ENCODE measurements at places on chromosomes 3 and 15.

GRCh38 chr3:89851974-89852621 lies 744.7 kb downstream of the EPHA3 start:
- peak; percentile 24 for DNase-seq

- no peak for DNase-seq
Measured at GRCh38 chr15:70351941-70352774, 254.4 kb upstream of the TLE3 start.

DNA sequence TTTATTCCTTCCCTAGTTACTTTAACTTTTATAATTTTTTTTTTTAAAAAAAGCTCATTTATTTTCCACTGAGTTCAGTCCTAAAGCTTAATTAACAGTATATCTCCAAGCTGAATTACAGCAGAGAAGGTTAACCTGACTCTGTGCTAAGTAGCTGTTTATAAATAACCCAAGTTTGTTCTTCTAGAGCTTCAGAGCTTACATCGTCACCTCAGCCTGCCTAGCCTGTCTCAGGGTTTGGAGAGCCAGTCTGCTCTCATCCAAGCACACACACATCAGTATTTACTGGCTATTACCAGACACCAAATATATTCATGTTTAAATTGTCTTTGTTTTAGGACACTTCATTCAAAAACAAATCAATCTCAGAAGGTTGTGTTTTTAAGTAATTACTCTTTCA lies 154.9 kb downstream of the CDIN1 start:
- DNase-seq, result no peak

DNA sequence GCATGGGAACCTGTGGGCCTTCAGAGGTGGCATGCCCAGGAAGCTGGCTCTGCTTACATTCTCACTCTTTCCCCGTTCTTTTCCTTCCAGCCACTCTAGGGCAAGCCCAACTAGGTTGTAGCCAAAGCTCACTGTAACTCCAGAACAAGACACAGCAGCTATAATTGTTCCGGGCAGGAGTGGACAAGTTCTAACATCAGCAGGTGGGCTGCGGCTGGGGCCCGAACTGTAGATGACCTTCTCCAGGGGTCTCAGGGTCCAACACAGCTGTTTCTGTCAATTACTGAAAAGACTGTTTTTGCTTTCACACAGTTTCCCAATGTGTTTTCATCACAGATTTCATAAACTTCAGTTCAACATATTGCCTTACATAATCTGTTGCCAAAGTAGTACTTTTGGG lies 11.5 kb downstream of the RASGRP1 start:
- DNase-seq, result no peak

DNA sequence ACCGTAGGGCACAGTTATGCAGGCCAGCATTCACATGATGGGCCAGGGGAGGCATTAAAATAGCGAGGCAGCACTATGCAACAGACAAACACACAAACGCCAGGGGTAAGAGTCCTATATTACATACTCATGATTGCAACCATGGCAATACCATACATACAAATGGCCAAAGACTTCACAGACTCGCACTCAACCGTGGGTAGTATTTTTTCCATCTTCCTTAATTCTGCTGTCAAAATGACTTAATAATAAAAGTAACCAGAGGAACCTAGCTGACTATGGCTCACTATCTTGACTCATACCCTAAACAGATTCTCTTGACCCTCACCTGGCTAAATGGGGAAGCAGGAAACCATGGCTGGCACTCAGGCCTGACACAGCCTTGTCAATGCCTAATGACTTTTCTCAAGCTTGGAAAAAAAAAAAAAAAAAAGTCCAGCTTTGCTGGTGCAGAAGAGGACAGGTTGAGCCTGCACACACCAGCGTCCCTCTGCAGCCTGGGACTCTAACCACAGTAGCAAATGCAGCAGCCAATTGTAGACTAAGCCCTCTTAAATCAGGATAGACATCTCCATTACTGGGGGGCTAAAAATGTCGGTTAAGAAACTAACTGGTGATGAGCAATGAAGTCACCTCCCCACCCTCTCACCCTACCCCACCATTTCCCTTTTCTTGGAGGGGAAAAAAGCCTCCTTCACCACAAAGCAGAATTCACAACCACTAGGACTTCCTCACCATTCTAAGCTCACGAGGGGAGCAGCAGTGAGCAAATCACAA lies 23.1 kb downstream of the CCDC12 start:
- DNase-seq, result no peak

- DNase-seq, result no peak
Measured at GRCh38 chr3:108127301-108127988, 36.6 kb upstream of the CD47 start.

GRCh38 chr3:186451371-186451770 lies 89.3 kb upstream of the DGKG start:
- no peak for DNase-seq

DNA sequence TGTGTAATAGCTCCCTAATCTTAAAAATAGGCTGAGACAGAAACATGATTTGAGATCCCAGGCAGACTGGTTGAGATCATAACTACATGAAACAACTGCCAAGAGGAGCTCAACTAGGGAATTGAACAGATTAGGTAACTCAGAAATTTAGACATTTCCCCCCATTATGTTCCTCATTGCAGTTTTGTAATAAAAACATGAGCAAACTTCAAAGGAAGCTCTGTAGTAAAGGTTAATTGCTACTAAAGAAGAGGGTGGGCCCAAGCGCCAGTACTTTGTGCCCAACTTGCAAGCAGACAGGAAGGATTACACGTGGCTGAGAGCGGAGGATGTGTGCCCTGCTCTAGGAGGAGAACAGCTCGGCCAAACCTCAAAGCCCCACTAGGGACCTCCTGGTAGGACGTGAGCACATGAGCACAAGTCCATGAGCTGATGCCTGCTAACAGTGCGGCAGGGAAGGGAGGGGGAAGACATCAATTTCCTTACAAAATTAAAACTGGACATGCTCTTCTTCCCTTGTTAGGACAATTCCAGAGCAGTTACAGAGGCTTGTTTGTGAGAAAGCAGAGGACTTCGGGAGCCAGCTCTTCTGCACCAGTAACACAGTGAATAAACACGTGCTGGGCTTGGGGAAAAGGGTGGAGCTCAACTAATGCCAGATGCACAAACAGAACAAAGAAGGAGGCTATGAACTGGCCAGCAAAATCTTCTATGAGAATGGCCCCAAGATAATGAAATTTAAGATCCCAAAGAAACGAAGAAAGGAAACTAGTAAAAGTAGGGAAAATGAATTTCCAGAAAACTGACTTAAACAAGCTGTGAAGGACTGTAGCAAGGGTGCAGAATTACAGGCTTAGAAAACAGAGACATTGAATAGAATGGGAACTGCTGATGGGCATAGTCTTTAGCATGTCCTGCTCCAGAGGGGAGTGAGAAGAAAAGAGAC lies 275.5 kb downstream of the MECOM start:
- DNase-seq, result no peak

DNA sequence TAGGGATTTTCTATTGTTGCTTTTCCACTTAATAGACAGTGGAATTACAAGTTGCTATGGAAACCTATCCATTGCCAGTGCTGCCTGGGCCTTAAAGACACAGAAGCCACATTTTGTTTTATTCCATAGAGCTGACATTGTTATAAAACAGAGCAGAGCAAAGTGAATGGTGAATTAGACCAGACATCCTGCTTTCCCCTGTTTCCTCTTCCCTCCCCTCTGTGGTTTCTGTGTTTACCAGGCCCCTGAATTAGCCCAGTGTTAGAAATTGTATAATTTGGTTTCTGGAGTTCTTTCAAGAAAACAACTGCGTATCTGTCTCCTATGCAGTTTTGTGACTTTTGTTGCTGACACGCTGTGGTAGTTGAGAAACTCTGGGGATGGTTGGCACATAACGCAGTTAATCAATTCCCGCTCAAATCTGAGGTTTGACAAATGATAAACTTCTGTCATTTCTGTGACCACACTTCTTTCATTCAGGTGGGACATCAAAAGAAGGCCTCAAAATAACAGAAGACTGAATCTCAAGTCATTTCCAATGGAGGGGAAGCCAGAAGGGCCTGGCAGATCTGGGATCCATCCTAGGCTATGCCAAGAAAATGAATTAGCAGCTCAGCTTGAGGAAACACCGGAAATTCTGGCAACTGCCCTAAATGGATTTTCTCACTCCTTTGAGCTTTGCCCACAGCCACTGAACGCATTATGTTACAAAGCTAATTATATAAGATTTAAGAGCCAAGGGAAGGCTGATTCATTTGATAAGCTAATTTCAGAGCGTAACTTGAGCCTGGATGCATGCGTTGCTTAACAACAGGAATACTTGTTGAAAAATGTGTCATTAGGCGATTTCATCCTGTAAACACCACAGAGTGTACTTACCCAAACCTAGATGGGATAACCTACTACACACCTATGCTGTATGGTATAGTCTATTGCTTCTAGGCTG lies 46.9 kb downstream of the NR1D2 start:
- DNase-seq, result peak; percentile 59

- DNase-seq, result no peak
Measured at GRCh38 chr15:65156692-65157091, 23.1 kb upstream of the PDCD7 start.

GRCh38 chr3:143249014-143249413 lies 129.4 kb downstream of the CHST2 start:
- DNase-seq, result no peak

GRCh38 chr3:84184937-84185336 lies 773.9 kb upstream of the CADM2 start:
- no peak for DNase-seq

DNA sequence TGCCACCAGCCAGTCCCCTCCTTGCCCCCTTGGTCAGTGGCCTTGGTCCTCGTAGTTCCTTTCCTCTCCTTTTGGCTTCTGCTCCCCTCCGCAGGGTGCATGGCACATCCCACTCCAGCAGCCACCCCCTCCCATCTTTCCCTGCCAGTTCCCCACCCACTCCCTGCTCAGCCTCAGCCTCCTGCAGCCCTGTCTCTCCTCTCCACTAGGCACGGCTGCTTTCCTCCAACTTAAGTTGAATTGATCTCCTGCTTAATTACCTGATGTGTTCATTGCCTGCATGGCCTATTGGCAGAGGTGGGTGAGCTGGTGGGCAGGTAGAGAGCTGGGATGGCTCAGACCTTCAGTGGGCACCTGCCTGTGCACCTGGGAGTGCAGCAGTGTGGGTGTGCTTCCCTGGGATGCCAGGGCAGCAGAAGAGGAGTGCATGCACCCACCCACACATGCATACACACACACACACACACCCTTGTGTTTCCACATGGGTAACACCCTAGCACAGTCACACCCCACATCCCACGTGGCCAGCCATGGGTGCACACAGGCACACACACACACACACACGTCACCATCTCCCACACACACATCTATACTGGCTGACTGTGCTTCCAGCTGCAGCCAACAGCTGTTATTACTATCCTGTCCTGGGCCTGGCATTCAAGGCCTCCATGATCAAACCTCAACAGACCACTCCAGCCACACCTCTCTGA lies 30.9 kb downstream of the C3orf18 start:
- no peak for DNase-seq

DNA sequence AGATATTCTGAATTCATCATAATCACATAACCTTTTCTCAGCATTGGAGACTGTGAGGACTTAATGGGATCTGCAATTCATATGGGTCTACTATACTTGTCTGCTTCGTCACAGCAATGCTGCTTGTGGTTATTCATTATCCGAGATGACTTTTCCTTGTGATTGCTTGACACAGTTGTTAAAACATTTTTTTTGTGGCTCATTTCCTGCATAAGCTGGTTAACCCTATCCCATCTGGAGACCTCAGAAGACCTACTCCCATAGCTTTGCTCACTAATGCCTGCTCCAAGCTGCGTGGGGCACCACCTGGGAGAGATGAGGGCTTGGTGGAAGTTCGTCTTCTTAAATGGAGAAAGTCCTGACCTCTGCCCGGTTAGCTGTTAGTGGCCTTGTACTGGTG lies 360.8 kb downstream of the CHST2 start:
- peak; percentile 70 for DNase-seq

DNA sequence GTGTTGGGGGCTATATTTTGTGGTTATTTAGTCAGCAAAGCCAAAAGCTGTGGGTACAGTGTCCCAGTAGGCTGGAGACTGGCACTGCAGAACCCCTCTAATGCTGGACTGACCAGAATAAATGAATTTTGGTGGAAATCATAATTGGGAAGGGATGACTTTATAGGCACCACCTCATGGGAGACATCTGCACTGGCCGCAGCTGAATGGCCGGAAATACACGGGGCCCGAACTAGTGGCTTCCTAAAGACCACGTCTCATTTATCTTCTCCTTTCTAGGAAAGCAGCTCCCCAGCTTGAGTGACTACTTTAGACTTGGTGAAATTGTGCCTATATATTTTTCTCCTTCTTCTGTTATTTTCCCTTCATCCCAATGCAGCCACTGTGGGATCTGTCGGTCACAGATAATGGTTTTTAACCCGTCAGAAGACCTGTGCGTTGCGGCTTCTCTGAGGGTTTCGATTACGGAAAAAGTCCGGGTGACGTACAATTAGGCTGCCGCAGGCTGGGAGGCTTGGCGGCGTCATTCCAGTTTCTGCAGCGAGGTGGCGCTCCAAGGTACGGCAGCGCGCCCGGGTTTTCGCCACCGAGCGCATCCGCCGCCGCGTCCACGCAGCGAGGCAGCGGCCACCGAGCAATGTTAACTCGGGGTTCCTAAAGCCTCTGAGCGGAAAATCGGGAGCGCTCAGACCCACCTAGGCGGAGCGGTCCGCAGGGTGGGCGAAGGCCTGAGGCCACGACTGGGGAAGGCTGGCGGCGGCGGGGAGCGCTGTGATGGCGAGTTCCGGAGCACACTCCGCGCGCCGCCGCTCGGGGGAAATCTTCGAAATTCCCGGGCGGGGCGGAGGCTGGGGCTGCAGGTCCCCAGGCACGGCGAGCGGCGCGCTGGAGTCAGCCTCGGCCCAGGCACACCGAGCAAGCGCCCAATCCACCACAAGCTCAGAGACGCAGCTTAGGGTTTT lies 26.3 kb downstream of the NR2F2 start:
- DNase-seq, result peak; percentile 88

DNA sequence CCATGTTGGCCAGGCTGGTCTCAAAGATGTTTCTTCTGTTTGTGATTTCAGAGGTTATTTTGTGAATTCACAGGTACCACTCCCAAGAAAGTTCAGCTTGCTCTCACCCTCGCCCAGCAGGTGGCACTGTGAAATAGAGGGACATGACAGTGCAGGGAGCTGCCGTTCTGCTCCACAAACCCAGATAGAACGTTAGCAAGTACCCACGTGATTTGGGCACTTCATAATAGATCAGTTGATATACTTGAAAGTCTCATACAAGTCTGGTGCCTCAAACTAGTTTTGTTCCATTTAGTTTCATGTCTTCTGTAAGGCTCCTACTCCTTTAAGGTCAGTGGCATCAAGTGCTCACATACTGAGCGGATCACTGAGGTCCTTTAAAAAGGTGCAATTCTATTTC lies 45.5 kb downstream of the FILIP1L start:
- DNase-seq, result peak; percentile 78

- DNase-seq, result no peak
Measured at GRCh38 chr15:31485911-31486461, 159.4 kb downstream of the KLF13 start.

GRCh38 chr15:56866803-56867202 lies 51.6 kb upstream of the TCF12 start:
- peak; percentile 8 for DNase-seq

GRCh38 chr3:72143966-72144717 lies 359.2 kb upstream of the PROK2 start:
- no peak for DNase-seq

GRCh38 chr15:64286473-64286872 lies 69.5 kb downstream of the CSNK1G1 start:
- no peak for DNase-seq

- no peak for DNase-seq
Measured at GRCh38 chr15:63611177-63611576, 14.0 kb downstream of the FBXL22 start.

GRCh38 chr15:29632671-29633406 lies 189.4 kb downstream of the TJP1 start:
- DNase-seq, result no peak

- DNase-seq, result peak; percentile 65
Measured at GRCh38 chr15:41104234-41104633, 11.8 kb downstream of the INO80 start.

Measured in astrocyte of the spinal cord (primary cell).